ENCODE measurements at places on chromosomes 2 and 18.

DNA sequence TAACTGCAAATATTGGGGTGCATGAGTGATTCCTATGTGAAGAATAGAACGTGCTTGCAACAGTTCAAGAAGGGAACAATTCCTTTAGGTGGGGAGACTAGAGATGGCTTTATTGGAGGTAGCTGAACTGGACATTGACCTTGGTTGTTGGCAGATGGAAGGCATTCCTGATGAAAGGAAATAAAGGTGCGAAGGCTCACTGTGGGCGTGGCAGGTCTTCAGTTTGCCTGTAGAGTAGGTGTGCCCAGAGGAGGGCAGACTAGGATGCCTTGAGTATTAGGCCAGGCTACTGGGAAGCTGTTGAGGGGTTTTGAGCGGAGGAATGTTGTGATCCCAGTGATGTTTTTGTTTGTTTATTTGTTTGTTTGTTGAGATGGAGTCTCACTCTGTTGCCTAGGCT, 2.8 kb downstream of the SPR start:
- no peak for DNase-seq

DNA sequence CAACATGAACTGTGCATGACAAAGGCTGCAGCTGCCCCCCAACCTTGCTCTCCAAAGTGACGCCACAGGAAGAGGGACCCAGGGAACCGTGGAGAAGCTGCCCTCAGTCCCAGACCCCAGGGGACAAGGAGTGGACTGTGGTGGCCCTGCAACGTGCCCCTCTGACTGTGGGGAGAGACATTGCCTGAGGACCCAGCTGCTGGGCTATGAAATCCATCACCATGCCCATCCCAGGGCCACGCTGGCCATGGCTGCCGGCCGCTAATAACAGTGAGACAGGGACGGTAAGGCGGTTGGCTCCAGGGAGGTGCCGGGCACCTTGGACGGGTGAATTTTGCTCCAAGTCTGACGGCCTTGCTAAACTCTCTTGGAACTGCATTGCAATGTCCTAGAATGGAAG, 211.3 kb upstream of the HDAC4 start:
- DNase-seq: no peak

DNA sequence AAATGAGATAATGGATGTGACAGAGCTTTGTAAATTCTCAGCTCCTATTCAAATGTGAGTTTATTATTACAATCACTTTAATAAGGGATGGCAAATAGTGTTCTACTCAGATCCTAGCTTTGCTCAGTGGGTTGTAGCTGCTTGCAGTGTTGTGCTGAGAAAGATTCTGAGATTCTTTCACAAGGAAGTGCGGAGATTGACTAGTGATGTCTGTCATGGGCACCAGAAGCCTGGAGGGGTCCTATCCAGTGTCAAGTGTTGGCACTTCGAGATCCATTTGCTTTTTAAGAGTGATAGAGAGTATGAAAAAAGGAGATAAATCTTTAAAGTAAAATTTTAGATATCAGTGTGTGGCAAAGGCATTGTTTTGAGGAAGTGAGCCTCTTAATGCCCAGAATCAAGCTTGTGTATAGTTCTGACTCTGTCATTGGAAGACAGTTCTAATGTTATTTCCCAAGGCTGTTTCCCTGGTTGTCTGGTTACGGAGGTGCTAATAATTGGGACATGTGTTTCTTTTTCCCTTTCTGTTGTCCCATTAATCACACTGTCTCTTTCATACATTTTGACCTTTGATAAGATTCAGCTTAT, 181.7 kb upstream of the SPRED2 start:
- peak; percentile 38 for DNase-seq

DNA sequence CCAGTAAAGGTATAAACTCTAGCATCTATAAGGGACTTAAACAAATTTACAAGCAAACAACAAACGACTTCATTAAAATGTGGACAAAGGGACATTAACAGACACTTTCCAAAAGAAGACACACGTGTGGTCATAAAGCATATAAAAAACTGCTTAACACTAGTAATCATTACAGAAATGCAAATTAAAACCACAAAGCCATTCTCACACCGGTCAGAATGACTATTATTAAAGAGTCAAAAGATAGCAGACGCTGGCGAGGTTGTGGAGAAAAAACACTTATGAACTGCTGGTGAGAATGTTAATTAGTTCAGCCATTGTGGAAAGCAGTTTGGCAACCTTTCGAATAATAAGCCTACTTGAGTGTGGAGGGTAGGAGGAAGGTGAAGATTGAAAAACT, 217.1 kb upstream of the DLGAP1 start:
- DNase-seq: peak; percentile 1

- peak; percentile 96 for DNase-seq
Measured at GRCh38 chr2:219476652-219477151, 22.0 kb upstream of the GMPPA start.

DNA sequence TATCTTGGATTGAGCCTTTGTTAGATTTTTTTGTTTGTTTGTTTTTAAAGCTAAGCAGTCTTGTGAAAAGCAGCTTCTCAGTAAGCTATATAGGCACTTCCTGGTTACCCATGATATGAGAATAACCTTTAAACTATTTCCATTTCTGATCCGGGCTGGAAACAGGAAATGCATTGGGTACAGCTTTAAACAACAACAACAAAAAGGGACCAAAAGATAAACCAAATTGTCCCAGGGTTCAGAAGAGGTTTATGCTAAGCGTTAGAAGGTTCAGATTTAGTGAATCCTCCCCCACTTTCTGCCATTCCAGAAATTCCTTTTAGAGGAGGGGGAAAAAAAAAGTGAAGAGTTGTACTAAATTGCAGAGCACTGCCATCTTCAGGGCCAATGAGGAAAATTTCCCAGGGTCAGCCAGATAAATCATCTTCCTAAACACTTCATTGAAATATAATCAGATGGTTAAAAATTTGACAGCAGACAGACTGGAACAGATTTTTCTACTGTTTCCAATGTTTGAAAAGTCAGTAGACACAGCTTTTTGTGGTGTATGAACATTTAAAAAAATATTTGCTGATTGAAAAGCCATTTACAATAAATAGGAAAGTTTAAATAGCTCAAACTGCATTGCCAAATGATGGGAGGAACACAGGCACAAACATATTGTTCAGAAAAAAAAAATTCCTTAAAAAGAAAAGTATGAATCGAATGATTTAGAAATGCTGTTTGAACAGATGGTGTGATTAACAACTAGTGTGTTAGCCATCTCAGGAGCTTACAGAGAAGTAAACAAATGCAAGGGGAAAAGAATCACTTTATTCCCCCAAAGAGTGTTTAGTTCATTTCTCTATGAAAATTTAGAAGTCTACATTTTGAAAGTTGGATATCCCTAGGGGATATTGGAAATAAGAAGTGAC, 189.9 kb upstream of the TANK start:
- DNase-seq: peak; percentile 95

DNA sequence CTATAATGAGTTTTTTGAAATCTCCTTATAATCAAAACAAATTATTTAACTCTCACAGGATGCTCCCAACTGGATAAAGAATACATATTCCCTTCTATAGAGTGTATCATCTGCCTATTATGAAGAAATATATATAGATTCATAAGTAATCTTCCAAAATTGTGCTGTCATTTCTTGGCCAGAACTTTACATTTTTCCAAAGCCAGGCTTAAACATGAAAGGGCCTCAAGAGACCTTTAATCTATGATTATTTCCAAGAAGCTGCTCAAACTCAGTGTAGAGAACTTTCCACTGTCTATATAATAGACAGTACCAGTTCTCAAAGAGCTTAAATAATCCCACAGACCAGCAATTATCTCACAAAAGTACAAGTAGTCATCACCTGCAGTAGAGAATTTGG, 211.0 kb downstream of the AKAIN1 start:
- no peak for DNase-seq

GRCh38 chr2:231124838-231125568, at the start of gene HTR2B:
HTR2B (minus strand) TSS chr2:231125042; CDS start chr2:231123764, 1,278 bp downstream.
- DNase-seq: peak; percentile 17

DNA sequence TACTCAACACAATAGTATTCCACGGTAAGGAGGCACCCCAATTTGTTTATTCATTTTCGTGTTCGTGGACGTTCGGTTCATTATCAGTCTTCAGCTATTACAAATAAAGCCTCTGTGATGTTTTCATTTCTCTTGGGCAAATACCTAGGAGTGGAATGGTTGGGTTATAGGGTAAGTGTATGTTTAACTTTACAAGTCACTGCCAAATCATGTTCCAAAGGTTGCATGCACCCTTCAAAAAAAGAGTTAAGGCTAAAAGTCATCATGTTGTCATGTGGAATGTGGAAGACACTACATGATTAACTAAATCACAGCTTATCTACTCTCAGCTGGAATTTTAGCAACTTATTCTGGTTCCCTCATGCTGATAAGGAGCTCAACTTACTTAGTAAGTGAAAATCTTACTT, 15.8 kb downstream of the INO80C start:
- DNase-seq: no peak

GRCh38 chr18:10579079-10579867, 53.4 kb downstream of the NAPG start:
- no peak for DNase-seq

- no peak for DNase-seq
Measured at GRCh38 chr18:53093636-53094035, 753.6 kb downstream of the DCC start.

GRCh38 chr2:172863341-172863740, 127.7 kb downstream of the RAPGEF4 start:
- DNase-seq: no peak

DNA sequence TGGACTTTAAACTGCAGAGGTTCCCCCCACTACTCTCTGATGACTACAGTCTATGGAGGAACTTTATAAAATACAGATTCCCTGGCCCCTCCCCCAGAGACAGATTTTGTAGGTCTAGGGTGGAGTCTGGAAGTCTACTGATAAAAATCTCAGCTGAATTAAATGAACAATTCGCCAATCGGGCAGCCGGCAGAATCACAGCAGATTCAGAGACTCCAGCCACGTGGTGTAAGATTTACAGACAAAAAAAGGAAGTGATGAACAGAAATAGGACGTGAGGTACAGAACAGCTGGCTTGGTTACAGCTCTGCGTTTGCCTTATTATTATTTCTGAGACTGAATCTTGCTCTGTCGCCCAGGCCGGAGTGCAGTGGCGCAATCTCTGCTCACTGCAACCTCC, 21.4 kb upstream of the MTA3 start:
- no peak for DNase-seq

DNA sequence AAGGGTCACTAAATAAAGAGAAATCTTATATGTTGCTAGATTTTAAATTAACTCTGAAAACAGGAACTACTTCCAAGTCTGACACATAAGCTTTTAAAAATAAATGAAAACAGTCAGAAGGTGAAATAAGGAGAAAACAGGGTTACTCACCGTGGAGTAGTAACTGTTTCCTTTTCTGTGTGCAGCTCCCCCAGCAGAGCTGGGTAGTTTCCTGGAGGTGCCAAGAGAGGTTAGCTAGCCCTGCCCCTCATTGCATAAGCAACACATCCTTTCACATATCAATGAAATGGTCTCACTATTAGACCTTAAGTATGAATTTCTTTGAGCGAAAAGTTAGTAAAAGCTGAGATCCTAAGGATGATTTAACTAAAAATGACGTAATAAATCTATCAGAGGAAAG, 54.0 kb upstream of the GPR75 start:
- no peak for DNase-seq

DNA sequence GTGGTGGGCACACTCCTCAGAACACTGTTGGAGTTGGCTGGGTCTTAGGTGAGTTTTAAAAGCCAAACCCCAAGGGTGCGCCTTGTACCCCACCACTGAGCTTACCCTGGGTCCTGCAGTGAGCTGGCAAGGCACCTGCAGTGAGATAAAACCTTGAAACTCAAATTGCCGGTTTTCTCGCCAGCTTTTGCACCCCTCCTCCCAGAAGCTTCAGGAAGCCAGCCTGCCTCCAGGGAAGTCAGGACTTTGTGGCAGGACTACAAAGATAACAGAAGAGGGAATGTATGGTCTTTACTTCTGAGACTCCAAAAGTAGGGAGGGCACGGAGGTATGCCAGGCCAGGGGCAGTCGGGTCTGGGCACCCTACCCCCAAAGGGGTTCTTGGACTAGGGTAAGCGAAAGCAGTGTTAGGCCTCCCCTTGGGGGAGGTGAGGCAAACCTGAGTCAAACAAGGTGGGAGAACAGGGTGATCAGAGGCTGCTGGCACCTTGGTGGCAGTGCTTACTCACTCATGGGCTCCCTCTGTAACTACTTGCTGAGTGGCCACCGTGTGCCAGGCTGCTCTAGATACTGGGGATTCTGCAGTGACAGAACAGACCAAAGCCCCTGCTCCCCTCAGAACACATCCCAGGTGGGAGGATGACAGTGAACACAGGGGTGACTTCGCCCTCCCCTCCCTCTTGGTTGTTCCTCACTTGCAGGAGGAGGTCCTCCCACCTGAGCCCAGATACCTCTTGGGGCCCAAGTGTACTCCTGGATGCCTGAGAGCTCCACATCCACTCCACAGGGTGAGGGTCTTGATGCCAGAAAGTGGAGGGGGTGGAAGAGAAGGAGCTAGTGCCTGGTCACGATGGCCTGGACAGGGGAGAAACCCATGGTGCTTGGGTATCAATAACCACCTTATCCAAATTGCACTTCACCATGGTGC, 69.3 kb upstream of the RGPD5 start:
- DNase-seq: no peak

Measured in GM23338 (cell line).